A549 treated with Hydrocortisone at 1 μM for 4 hours (cell line): ENCODE measurements at places on chromosomes 4 and X. TPM values are rescaled to one million over a fixed set of nuclear protein-coding genes. Genes with fewer than 3 reads are reported as not detected.

ARSD gene
- total RNA-seq: 13.0 to 15.2 TPM (median 14.0 TPM) in 5 replicates

LDB2 gene
- total RNA-seq: not detected in 5 replicates

PRDM8 gene
- 0.10 to 0.46 TPM (median 0.17 TPM) in 5 replicates for total RNA-seq

CENPVL2 gene
- not detected in 5 replicates for total RNA-seq

CXCL8 gene
- total RNA-seq: 5.3 to 10.4 TPM (median 9.5 TPM) in 5 replicates

SLC16A2 gene
- total RNA-seq: 17.8 to 25.1 TPM (median 19.9 TPM) in 5 replicates

GPM6B gene
- 0.07 to 0.20 TPM (median 0.14 TPM) in 5 replicates for total RNA-seq
